ENCODE measurements at places on chromosomes 1 and 21. TPM values are rescaled to one million over a fixed set of nuclear protein-coding genes. Genes with fewer than 3 reads are reported as not detected.

DAB1 gene
- 0.56 TPM for total RNA-seq

NR5A2 gene
- under 0.01 TPM for total RNA-seq

LCE2D gene
- not detected for total RNA-seq

NR1I3 gene
- total RNA-seq: not detected

DDR2 gene
- 245 TPM for total RNA-seq

CGN gene
- 0.36 TPM for total RNA-seq

CYP4A22 gene
- not detected for total RNA-seq

IL19 gene
- total RNA-seq: not detected

DNA sequence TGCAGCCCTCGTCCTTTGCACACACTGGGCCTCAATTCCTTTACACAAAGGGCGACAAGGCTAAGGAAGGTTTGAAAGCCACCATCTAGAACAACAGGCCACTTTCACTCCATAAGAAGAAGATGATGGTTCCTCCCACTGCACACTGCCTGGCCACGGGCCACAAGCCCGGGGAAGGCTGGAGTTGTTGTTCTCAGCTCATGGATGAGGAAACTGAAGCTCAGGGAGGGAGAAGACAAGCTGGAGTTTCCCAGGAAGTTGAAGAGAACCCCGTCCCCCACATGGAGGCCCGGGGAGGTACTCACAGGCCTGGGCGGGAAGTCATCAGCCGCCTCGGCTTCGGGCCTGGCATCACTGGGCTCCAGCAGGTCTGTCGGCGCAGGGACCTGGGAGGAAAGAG, 24.6 kb upstream of the DDOST start:
- no peaks in the 10 kb centered on the region for H3K27me3 ChIP-seq
- no peak overlapping the region for H3K27ac ChIP-seq
- H3K4me1 ChIP-seq: no peaks in the 10 kb centered on the region
- no peak overlapping the region for H3K4me3 ChIP-seq

DNA sequence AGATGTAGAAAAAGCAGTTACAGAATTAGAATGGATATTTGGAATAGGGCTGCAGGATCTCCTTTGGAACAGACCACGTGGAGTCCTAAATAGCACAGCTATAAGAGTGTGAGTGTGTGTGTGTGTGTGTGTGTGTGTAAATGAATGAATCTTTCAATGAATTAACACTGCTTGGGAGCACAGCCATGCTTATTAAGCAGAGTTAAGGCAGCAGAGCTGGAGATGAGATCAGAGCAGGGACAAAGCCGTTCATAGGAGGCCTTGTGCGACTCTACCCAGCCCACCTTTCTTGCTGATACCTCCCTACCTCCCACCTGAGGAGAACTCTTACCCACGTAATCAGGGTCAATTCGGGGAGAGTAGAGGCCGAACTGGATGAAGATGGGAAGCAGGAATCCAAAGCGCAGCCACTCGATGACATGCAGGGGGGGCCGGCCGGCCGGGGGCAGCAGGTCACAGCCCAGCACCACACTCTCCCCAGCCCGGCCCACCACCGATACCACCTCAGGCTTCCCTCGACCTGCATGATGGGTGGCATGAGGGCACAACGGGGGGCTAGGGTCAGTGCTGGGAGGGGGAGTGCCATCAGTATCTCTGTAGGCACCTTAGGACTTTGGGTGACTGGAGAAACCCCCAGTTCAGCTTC, 2.7 kb downstream of the IGSF9 start:
- no peak overlapping the region for H3K4me3 ChIP-seq
- H3K27me3 ChIP-seq: peaks cover 78% of the 10 kb centered on the region
- DNase-seq: no peak

DNA sequence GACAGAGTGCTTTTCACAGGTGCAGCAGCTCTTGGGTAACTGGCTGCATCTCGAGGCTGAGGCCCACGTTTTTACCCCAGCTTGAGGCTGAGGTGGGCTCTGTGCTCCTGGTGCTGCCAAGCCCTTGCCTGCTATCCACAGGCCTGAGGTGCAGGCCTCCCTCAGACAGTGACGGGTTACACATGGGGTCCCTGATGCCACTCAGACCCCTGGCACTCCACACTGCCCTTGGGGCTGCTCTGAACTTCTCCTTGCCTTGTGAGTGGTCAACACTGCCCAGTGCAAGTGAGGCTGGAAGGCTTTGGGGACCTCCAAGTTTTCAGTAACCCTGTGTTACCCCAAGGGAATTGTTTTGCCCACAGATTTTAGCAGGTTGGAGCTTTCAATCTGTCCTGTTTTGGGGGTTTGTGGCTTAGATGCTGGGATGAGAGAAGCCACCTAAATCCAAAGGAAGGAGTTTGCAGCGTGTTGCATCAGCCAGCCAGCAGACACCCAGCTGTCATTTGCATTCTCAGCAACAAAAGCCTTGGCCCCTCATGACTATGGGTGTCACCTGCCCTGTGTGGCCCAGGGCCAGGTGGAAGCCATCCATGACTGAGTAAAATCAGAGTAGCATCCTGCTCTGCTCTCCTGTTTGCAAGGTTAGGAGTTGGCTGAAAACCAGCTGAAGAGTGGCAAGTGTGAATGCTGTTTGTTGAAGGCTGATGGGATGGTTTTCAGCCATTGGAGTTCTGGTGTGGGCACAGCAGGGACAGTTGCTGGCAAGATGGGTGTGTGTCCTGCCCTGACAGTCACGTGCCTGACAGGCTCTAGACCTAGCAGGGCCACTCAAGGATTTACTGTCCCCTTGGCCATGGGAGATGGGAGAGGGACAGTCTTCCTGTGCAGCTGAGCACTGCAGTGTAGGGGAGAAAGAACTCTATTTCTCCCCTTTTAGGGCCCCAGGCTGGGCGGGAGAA, 3.2 kb downstream of the RNF187 start:
- peak overlapping the region; percentile 76 for H3K27ac ChIP-seq
- H3K4me1 ChIP-seq: peaks cover 18% of the 10 kb centered on the region
- peaks cover 52% of the 10 kb centered on the region for H3K36me3 ChIP-seq
- H3K27me3 ChIP-seq: no peaks in the 10 kb centered on the region

DNA sequence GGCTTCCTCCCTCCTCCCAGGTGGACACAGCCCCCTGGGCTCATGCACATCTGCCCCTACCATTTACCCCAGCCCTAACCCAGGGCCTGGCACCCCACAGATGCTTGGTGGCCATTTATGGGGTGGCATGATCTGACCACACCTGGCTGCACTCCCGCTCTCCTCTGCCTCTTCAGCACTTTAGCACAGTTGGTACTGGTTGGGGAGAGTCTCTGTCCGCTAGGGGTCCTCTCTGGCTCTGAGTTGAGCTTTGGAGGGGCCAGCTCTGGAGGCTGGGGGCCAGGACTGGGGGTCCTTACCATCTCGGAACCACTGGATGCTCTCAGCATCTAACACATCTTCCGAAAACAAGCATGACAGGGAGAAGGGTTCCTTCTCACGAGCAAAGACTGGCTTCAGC, 17.4 kb downstream of the MYOM3 start:
- no peak overlapping the region for H3K4me3 ChIP-seq
- H3K36me3 ChIP-seq: no peaks in the 10 kb centered on the region
- peaks cover 65% of the 10 kb centered on the region for H3K27me3 ChIP-seq
- no peaks in the 10 kb centered on the region for H3K4me1 ChIP-seq
- H3K27ac ChIP-seq: no peak overlapping the region
- no peak for DNase-seq

GRCh38 chr1:42152907-42153600, at the start of gene GUCA2B:
TSS of gene GUCA2B (plus strand) at chr1:42153410. CDS start at chr1:42153451, 41 bp downstream.
- no peaks in the 10 kb centered on the region for H3K36me3 ChIP-seq
- H3K27me3 ChIP-seq: peaks cover 34% of the 10 kb centered on the region
- no peak within 1 kb of the TSS for H3K4me3 ChIP-seq
- no peak for DNase-seq

- H3K4me3 ChIP-seq: no peak overlapping the region
- H3K4me1 ChIP-seq: no peaks in the 10 kb centered on the region
- H3K36me3 ChIP-seq: no peaks in the 10 kb centered on the region
- H3K27me3 ChIP-seq: peaks cover 69% of the 10 kb centered on the region
Observed at GRCh38 chr1:10699470-10699835, 97.0 kb downstream of the CASZ1 start.

DNA sequence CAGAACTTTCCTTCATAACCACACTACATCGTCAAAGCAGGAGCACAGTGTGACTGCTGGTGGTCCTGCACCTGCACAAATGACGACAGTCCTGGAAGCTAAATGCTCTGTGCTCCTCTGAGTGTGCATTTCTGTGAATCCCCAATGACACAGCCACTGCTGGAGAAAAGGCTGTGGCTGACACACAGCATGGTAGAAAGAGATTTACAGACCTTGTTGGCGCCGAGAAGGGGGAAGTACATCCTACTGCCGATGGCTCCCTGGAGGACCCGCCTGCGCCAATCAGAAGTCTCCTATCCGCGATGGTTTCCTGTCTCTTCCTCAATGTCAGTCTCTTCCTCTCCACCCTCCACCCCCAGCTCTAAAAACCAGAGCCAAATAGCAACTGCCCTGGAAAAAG, 115.4 kb upstream of the RAB4A start:
- peaks cover 28% of the 10 kb centered on the region for H3K27me3 ChIP-seq
- DNase-seq: no peak
- H3K4me3 ChIP-seq: no peak overlapping the region
- no peaks in the 10 kb centered on the region for H3K36me3 ChIP-seq

DNA sequence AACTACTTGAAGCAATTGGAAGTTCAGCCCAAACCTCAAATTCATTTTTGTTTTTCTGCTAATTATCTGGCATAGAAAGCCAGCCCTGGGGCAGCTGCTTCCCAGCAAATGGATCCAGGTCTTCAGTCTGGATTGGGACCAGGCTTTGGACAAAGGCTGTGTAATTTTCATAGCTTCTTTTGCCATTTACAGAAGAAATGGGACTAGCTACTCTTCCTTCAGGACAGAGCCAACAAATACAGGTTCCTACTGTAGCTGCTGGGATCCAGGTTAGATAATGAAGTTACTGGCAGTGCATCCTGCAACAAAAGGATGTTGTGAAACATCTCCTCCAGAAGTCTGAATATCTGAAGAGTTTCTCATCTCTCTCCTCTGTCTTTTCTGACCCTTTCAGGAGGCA, 171.5 kb upstream of the CAMK1G start:
- DNase-seq: peak; percentile 41
- no peaks in the 10 kb centered on the region for H3K27me3 ChIP-seq
- no peak overlapping the region for H3K4me3 ChIP-seq

DNA sequence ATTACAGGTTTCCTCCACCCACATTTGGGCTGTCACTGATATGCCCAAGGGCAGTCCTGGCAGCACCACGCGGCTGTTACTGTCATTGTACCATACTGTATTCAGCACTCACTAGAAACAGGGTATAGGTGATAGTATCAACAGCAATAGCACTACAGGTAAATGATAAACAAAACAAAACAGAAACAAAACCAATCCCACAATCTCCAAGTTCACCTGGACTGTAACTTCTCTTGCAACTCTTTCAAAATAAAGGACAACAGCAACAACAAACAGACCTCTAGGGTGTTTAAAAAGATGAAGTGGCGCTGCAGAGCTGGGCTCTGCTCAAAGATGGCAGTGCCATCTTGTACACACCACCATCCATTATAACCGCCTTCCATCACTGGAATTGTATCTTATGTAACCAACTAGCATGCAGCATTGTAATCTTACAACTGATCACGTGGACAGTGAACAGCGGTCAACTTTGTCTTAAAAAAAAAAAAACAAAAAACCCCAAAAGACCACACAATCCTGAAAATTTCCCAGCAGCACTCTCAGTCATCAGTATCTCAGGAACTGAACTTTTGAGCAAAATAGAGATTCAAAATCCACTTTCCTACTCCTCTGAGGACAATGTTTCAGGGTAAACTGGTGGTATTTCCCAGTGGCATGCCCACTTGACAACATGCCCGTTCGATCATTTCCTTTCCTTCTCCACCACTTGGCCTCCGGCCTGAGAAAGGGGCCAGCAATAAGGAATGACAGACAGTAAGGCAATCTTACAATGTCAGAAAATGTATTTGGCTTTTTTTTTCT, 3.8 kb downstream of the IRF2BP2 start:
- no peaks in the 10 kb centered on the region for H3K27me3 ChIP-seq
- H3K27ac ChIP-seq: peak overlapping the region; percentile 97
- H3K4me3 ChIP-seq: peak overlapping the region; percentile 76
- peaks cover 28% of the 10 kb centered on the region for H3K36me3 ChIP-seq

GRCh38 chr1:116503546-116504307, 67.1 kb downstream of the CD58 start:
- H3K4me1 ChIP-seq: peaks cover 3% of the 10 kb centered on the region
- no peak overlapping the region for H3K27ac ChIP-seq
- H3K27me3 ChIP-seq: no peaks in the 10 kb centered on the region
- H3K36me3 ChIP-seq: no peaks in the 10 kb centered on the region
- no peak for DNase-seq

GRCh38 chr1:53959664-53960250, 13.6 kb downstream of the LRRC42 start:
- H3K36me3 ChIP-seq: peaks cover 42% of the 10 kb centered on the region
- H3K4me3 ChIP-seq: no peak overlapping the region
- peaks cover 16% of the 10 kb centered on the region for H3K4me1 ChIP-seq
- no peak for DNase-seq
- H3K27me3 ChIP-seq: no peaks in the 10 kb centered on the region

GRCh38 chr1:236021424-236022135, 43.3 kb downstream of the NID1 start:
- H3K36me3 ChIP-seq: peaks cover 32% of the 10 kb centered on the region
- H3K4me3 ChIP-seq: no peak overlapping the region
- peak; percentile 54 for DNase-seq
- peaks cover 14% of the 10 kb centered on the region for H3K4me1 ChIP-seq

DNA sequence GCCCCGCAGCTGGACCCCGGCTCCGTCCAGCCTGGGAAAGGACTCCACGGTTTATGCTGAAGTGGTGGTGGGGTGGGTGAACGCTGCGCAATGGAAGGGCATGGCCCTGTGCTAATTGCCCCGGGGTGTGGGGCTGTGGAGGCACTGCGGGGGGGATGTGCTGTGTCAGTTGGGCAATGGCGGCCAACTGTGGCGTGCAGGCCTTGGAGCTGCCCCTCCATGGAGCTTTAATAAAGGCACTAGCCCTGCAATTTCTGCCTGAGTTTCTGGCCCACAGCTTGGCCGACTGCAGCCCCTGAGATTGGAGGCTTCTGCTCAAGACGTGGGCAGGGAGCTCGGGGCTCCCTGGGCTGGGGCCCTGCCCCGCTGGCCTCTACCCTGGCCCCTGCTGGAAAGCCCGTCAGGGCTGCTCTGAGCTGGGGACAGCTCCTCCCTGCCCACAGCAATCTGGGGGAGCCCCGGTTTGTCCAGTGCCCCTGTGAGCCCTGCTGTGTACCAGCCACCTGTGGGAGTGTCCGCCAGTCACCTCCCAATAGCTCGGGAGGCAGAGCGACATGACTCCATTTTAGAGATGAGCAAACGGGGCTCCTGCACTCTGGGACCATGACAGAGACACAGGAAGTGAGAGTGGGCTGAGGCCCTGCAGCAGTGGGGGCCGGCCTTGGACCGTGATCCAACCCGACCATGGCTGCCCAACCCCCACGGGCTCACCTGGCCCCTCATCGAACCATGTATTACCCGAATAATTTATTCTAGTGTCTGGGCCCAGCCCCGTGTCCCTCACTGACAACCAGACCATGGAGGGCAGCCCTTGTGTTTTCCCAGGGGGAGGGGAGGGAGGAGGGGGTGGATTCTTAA, 8.7 kb upstream of the TNFRSF14 start:
- no peak for DNase-seq
- H3K36me3 ChIP-seq: no peaks in the 10 kb centered on the region
- peak overlapping the region; percentile 14 for H3K4me3 ChIP-seq
- H3K27ac ChIP-seq: no peak overlapping the region

Data from IMR-90 (cell line).